ENCODE measurements at places on chromosomes 2 and 18.
A peak's percentile ranks its signal among the peaks of the same experiment; 100 is the strongest.

GRCh38 chr2:86765310-86765695, 25.4 kb downstream of the CD8A start:
- DNase-seq, result no peak

DNA sequence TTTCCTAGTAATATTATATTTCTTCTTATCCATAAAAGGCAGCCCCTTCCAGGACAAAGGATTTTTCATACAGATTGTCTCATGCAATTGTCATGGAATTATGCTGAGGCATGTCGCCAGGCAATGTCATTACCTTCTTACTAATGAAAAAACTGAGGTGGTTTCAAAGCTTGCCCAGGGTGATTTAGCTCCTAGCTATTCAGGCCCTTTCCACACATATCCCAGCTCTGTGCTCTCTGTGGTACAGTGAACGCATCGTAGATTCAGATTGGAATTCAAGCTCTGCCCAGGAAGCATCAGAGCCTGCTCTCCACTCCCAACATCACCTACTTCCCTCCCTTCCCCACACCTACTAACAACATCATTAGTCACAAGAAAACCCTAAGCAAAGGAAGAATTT, 60.1 kb downstream of the ATP8B1 start:
- DNase-seq, result peak; percentile 91

DNA sequence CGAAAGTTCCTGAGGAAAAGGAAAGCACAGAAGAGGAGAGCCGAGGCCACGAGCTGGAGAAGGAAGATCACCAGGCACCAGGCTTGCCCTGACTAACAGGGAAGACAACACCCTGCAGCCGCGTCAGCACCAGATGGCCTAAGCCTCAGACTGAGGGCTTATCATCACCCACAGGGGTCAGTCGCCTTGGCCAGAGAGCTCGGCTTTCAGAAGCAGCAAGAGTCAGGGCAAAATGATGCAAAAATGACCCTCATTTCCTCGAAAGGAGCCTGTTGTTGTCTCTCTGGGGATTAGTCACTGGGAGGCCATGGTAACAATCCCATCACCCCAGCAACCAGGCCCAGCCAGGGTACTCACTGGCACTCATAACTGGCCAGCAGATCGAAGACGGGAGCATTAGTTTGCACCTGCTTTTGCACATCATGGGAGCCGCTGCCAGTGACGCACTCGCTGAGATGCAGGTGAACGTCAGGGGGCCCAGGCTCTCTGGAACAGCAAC, 42.7 kb upstream of the ZFP36L2 start:
- peak; percentile 75 for DNase-seq

- DNase-seq, result peak; percentile 12
These were observed 1.4 kb downstream of the RAB1A start for GRCh38 chr2:65128297-65129190.

DNA sequence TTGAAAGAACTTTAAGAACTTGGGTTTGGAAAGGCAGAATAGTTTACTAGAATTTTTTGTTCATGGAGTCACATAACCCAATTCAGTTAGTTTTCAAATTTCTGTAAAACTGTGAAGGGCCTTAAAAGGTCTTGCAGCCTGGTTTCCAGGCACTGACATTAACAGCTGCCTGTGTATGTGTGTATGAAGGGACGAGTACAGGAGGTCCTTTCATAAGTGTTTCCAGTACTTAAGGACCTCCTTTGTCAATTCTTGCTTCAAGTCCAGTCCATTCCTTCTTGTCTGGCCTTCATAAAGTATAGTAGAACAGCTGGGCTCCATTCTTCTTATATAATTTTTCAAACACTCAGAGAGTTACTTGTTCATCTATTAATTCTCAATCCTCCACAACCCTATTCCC, 136.5 kb downstream of the NR4A2 start:
- no peak for DNase-seq

- no peak for DNase-seq
These were observed 319.5 kb downstream of the ALK start for GRCh38 chr2:29601872-29602271.

- DNase-seq, result no peak
These were observed 375.3 kb downstream of the LNPK start for GRCh38 chr2:175626796-175627195.

GRCh38 chr18:10417191-10417590, 37.2 kb upstream of the APCDD1 start:
- DNase-seq, result no peak

DNA sequence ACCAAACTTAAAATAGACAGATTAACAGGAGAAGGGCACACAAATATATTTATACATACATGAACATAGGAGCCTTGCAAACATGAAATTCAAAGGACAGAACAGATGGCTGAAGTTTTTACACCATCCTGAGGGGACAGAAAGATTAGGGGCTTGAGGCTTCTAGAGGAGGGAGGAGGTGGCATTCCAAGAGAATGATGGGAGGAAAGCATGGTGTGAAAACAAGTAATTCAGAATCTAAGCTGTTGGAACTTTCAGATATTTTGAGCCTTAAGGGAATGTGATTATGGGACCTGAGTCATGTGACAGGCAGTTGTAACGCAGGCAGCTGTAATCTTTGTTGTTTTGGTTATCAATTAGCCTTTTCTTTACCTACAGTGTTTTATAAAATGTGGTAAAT, 225.2 kb upstream of the SPOPL start:
- DNase-seq, result no peak

- DNase-seq, result no peak
These were observed 227.5 kb downstream of the C1D start for GRCh38 chr2:67835266-67835665.

- peak; percentile 71 for DNase-seq
These were observed 150.6 kb downstream of the RTN4 start for GRCh38 chr2:54899576-54900200.

GRCh38 chr2:1937480-1937879, 193.2 kb upstream of the PXDN start:
- DNase-seq, result no peak

GRCh38 chr18:40360558-40360957, 1594.5 kb upstream of the PIK3C3 start:
- peak; percentile 78 for DNase-seq

- peak; percentile 84 for DNase-seq
These were observed 36.2 kb upstream of the LPIN1 start for GRCh38 chr2:11710210-11710609.

DNA sequence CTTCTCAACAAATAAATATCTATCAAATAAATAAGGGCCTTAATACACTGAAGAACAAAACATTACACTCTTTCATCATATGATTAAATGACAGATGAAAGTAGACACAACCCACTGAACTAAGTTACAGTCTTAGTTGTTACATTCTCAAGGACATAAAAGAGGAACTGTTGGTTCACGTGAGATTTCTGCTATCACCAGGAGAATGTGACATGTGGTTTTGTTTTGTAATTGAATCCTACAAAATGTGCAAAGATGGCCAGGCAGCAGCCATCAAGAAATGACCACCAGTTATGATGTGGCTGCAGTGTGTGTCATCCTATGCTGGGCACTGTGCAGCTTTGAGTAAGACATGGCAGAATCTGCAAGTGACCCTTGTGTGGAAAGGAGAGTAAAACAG, 310.6 kb upstream of the PIK3C3 start:
- no peak for DNase-seq

- peak; percentile 97 for DNase-seq
These were observed 90.2 kb downstream of the CABLES1 start for GRCh38 chr18:23225503-23225902.

DNA sequence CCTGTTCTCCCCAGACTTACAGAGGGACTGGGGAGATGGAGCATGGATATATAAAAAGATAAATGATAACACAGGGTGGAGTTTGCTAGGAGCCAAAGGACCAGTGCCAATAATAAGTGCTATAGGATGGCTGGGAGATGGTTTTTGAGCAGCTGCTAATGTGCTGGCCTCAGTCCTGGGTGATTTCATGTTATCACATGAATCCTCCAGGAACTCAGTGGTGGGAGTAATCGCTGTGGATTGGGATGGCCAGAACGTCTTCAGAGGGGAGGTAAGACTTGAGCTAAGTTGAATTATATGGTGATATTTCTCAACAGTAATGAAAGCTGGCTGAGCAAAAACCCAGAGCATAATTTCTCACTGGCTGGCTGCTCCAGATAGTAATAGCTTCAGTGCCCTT, 441.4 kb downstream of the SLC4A3 start:
- DNase-seq, result no peak

GRCh38 chr2:215417400-215417951, 18.4 kb downstream of the FN1 start:
- no peak for DNase-seq

DNA sequence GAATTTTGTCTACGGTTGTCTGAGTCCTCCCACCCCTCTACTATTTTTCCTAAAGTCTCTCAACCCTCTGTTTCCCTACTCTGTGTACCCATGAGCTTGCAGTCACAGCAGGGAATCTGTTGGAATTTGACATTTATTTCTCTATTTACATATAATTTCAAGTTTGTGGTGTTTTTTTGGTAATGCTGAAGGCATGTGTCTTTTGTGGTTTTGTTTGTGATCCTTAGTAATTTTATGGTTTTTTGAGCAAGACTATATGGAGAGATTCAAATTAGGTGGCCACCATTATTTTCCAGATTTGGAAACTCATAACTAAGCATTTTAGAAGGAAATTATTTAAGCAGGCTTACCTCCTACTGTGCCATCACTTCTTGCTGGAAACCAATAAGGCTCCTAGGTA, 27.2 kb upstream of the FBLN7 start:
- no peak for DNase-seq

GRCh38 chr2:177712462-177712861, 319.9 kb downstream of the AGPS start:
- no peak for DNase-seq

DNA sequence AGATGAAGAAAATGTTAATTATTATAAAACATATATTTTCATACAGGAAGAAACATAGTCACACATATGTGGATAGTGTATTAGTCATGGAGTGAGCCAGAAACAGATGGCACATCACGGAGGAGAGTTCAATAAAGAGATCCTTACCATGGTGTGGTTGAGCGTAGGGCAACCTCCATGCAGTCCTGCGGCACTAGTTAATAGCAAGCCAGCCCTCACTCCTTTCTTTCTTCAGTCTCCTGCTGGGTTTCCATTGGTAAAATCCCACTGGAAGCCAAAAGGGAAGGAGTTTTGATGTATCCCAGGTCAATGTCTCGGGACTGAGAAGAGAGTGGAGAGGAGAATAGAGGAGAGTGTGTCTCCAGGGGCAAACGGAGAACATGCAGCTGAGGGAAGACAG, 328.1 kb downstream of the NR4A2 start:
- no peak for DNase-seq

GRCh38 chr2:4047961-4048891, 344.9 kb downstream of the DCDC2C start:
- peak; percentile 20 for DNase-seq

GRCh38 chr2:147057892-147058490, 786.8 kb upstream of the ACVR2A start:
- no peak for DNase-seq

GRCh38 chr2:103823847-103824246, 1030.1 kb upstream of the POU3F3 start:
- DNase-seq, result no peak

DNA sequence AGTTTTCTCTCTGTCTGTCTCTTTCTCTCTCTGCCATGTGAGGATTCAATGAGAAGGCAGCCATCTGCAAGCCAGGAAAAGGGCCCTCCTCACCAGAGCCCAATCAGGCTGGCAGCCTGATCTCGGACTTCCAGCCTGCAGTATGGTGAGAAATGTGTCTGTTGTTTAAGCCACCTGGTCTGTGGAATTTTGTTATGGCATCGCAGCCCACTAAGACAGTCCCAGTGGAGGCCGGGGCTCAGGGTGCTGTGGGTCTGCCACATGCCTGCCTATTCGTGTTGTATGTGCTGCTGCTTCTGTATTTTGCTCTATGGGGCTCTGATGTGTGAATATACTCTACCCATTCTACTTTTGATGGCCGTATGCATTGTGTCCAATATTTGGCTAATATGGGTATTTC, 139.0 kb upstream of the HS6ST1 start:
- no peak for DNase-seq

DNA sequence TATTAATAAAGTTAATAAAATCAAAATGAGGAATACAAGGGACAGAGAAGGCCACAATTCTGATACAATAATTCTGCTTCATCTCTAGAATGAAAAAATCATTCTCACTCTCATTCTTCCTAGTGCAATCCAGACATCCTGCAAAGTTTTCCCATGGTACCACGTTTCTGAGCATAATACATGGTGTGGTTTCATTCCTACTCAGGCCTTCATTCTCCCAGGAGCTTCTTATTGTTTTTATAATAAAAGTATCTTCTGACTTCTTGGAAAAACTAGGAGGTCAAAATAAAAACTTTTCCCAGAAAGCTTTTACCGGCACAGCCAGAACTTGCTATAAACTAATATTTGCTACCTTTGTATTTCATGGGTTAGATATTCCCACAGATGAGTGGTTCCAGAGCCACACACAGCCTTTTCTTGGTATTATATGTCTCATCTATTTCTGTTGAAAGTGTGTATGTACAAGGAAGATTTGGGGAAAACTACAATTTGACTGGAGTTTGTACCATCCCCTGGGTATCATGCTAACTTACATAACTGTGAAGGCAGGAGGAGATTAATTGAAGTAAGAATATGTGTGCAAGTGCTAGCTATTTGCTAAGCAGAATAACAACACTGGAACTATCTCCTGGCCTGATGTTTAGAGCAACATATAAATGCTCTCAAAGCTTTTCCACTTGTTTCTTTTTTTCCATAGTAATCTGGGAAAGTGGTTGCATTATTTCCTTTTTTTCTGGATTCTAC, 82.3 kb downstream of the NRXN1 start:
- no peak for DNase-seq

DNA sequence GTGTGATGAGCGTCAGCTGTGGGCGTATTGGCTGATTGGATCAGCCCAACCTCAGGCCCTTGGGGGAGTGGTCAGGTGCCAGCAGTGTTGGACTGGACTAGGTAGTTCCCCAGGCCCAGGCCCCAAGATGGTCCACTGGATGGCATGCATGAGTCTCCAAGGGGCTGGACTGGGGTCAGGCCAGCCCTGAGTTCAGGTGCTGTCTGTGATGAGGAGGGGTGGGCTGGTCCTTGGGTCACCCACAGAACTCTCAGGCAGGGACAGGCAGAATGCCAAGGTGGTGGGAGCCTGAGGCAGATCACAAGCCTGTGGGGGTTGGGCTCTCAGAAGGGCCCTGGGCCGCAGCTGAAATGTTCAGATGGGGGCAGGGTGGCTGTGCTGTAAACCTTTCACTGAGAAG, 59.5 kb upstream of the THUMPD2 start:
- no peak for DNase-seq

All from fibroblast of skin of abdomen (primary cell).